Sigmoid colon (tissue), 7 donors: ENCODE measurements at places on chromosomes 6 and 20.

DNA sequence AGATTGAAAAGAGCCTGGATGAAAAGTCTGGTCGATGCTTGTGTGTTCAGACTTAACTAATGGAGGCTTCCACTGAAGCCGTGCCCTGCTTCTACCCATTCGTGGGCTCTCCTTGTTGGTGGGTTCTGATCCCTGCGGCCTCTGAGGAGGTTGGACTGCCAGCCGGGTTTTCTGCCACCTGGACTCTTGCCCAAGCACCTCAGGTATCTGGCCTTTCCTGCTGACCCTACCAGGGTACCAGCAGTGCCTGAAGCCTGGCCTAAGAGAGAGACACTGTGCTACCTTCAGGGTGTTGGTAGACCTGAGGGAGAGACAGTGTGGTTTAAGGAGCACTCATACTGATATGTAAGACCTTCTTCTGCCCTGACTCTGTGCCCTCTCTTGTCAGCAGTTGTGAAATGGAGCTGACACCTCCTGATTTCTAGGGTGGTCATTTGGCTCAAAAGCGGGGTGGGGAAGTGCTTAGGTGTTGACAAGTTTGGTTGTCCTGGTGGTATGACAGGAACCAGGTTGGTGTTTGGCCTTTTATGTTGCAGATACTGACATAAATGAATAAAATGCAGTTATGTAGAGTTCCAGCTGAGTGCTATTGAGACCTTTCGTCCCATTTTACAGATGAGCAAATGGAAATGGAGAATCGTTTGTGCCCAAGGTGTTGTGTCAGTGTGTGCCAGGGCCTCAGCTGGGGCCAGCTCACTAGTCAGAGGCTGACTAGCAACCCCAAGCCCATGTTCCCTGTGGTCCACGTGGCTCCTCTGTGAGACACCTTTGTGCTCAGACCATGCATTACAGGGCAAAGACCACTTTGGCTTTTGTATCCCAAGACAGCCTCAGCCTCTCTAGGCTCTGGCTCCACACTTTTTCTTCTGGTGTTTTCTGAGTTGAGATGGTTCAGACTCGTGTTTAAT lies 3.1 kb downstream of the PLCG1 start:
- DNase-seq: peak; percentile 68

DNA sequence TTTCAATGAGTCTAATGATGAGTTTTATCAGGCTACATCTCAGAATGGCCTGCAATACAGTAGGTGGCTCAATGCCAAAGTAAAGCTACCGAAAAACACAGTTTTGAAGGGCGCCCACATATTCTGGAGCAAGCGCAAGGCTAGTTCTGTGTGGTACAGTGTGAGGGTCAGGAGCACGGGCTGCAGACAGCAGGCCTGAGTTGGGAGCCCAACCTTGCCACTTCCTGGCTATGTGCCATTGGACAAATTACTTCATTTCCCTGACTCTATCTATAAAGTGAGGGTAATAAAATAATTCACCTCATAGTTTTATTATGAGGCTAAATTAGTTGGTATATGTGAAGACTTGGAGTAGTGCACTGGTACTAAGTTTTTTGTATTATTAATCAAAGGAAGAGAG lies 150.7 kb downstream of the OPN5 start:
- no peak for DNase-seq

DNA sequence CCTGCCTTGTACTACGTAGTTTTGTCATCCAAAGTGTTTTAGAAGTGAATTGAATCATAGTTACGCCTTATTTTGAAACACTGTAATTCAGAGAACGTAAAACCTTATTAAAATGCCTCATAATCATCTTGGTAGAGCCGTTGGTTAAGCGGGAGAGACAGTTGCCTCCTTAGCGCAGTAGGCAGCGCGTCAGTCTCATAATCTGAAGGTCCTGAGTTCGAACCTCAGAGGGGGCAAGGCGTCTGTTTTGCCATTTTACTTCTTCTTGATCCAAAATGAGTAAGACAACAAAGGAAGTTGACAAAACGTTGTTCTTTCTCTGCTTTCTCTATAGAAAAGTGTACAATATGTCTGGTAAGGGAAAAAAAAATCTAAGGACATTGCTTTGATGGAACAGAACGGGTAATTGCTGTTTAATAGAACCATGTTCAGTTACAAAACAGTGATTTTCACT lies 20.7 kb upstream of the TRIM27 start:
- DNase-seq: peak; percentile 74

GRCh38 chr6:34486106-34486740 lies 20.3 kb downstream of the PACSIN1 start:
- DNase-seq: no peak

- no peak for DNase-seq
These were observed 50.7 kb downstream of the PPARD start for GRCh38 chr6:35392773-35393672.

DNA sequence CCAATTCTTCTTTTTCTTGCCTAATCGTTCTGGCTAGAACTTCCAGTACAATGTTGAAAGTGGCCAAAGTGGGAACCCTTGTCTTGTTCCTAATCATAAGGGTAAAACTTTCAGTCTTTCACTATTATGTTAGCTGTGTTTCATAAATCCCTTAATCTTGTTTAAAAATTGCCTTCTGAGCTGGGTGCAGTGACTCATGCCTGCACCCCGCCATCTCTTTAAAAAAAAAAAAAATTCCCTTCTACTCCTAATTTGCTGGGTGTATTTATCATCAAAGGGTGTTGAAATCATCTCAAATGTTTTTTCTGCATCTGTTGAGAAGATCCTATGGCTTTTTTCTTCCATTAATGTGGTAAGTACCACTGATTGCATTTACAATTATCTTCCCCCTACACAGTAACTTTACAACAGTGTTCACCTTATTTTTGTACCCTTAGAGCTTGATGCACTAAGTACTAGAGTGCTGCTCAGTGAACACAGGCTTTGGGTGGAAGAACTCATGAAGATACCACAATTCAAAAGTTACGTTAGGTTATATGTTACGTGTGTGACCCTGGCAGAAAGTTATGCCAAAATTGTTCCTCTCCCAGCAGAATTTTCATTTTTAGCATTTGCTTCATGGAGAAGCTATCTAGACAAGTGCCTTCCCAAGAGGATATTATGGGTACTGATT lies 9.7 kb downstream of the SNRPB start:
- no peak for DNase-seq

DNA sequence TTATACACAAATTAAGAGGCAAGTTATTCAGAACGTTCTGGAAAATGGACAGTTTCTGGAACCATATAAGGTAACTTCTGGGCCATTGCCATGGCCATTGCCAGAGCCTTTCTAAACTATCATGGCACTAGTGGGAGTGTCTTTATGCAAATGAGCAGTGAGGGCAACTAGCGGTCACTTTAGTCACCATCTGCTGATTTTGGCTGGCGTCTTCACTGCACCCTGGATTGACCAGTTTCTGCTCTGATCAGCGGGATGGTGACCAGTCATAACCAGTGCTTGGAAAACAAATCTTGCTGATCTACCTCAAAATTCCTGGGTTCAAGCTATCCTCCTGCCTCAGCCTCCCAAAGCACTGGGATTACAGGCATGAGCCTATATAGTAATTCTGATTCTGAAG lies 7.3 kb upstream of the SNTA1 start:
- no peak for DNase-seq

GRCh38 chr20:8796088-8796660 lies 272.7 kb upstream of the PLCB4 start:
- DNase-seq: no peak

- no peak for DNase-seq
These were observed 55.8 kb upstream of the TFAP2D start for GRCh38 chr6:50657513-50657912.
